Activated T-cell treated with anti-CD3 and anti-CD28 coated beads, Interleukin-2, amount 50 U/mL, for 48 hours (primary cell): ENCODE measurements at places on chromosomes 11 and 22.

DNA sequence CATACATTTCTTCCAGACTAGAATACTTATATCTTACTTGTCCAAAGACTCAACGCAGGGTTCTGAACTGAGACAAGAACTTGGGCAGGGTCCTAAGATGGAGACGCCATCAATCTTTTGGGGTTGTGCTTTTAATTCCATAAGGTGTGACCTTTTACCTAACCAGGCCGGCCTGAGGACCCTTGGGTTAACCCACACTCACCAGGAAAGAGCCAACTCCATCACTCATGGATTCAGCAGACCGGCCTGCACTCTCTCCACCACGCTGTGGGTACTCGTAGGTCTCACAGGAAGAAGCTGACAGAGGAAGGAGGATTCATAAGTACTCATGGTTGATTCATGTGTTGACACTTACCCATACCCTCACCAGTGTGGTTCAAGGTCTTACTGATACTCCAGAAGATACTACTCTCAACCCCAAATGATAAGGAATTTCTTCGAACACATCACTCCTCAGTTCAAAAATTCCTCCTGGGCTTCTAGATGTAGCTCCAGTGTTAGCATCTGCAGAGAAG lies 36.2 kb downstream of the USP35 start:
- DNase-seq = no peak

DNA sequence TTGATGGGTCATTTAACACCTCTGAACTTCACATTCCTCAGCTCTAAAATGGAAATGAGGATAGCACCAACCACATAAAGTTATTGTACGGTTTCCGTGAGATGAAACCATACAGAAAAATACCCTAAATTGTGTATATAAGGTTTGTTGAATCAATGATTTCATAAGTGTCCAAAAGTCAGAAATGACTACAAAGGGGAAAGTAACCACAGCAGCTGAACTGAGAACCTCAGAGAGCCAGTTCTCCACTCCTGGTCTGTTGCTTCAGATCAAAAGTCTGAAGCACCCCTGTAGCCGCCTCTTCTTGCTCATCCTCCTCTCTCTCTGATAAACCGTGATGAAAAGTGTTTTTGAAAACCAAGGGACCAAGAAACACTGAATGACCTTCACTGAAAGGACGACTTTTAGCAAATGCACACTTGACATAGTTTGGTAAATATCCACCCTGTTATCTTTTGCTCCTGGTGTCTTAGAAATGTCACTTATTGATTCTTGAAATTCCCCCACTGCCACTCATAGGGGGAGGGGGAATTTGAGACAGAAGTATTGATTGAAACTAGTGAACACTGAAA lies 194.5 kb downstream of the NAV2 start:
- no peak for DNase-seq

GRCh38 chr11:85949798-85950197 lies 94.6 kb downstream of the CCDC83 start:
- no peak for DNase-seq

- no peak for DNase-seq
Observed at GRCh38 chr22:17537155-17537554, 26.1 kb upstream of the SLC25A18 start.

GRCh38 chr11:12629601-12630313 lies 44.5 kb upstream of the TEAD1 start:
- no peak for DNase-seq

DNA sequence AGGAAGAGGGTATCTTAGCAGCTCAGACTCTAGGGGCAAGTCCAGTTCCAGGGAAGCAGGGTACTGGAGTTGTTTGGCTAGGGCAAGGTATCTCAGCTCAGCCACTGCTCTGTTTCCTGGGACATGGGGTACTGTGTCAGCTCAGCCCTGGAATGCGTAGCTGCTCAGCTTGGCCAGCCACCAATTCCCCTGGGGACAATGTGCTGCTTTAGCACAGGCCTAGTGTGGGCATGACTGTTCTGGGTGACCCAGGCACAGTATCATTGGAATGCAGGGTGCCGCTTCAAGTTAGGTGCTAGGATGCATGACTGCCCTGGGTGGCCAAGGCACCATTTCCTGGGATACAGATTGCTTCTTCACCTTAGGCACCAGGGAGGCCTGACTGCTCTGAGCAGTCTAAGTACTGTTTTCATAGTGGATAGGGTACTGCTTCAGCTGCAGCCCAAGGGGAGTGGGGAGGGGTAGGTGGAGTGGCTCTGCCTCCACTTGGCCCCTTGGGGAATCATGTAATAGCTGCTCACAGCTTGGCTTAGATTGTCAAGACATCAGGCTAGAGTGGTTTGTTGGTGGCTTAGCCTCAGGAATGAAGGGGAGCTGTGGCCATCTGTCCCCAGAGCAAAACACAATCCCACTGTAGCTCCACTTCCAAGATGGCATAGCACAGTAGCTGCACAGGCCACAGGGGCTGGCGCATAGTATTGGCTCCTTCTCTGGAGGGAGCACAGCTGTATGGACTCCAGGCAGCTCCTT lies 36.0 kb downstream of the MADD start:
- no peak for DNase-seq

DNA sequence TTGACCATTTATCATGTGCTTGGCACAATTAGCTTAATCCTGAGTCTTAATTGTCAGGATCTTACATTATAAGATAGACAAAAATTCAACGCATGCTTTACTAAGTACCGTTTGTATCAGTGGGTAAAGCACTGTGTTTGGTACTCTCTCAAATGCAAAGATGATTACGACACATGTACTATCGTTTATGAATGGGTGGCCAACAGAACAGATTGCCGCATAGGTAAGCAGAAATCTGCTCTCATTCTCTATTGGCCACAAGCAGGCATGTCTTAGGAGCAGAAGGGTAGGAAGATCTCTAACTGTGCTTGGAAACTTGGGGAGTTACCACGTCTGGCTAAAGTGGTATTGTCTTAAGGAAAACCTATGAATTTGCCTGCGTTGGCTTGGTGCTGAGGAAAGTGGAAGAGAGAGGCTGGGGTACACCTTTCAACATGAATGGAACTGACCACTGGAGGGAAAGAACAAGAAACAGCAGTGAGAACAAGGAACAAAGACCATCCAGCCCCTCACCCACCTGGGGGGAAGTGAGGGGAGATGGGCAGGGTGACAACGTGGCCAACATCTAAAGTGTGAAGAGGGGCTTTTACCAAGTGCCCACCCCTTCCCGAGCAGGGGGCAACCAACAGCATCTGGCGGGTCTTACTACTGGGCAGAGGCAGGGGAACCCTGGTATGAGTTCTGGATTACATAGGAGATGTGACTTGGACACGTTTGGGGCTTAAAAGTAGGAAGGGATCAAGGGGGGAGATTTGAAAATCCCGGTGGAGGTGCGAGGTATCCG lies 1.0 kb upstream of the TUBA8 start:
- DNase-seq = no peak

GRCh38 chr22:43408009-43408408 lies 3.8 kb upstream of the MPPED1 start:
- DNase-seq = no peak

DNA sequence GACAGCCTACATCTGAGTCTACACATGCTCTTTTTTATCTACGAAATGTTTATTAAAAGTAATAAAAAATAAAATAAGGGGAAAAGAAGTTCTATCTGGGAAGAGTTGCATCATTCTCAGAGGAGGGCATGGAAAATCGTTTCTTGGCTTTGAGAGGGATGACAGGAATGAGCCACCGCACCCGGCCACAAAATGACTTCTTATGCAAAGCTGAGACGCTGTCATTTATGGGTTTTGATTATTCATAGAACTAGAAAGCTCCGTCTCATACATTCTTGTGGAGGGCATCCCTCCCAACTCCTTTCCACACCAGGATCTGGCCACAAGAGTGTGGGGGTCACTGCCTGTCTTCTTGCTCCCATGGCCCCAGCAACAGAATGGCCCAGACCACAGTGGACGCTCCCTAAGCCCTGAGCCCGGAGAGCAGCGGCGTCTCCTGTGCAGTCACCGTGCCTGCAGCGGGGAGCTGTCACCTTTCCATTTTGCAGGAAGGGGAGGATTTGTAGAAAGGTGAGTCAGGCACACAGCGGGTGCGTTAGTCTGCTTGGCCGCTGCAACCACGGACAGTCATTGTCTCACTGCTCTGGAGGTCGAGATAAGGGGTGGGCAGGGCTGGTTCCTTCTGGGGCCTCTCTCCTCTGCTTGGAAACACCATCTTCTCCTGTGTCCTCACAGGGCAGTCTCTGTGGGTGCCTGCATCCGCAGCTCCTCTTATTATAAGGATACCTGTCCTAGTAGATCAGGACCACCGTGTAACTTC lies 1388.7 kb downstream of the BRD1 start:
- DNase-seq = no peak

GRCh38 chr22:22461111-22461510 lies 47.4 kb downstream of the ZNF280B start:
- no peak for DNase-seq

GRCh38 chr22:29184849-29185490 lies 20.7 kb upstream of the EMID1 start:
- no peak for DNase-seq

DNA sequence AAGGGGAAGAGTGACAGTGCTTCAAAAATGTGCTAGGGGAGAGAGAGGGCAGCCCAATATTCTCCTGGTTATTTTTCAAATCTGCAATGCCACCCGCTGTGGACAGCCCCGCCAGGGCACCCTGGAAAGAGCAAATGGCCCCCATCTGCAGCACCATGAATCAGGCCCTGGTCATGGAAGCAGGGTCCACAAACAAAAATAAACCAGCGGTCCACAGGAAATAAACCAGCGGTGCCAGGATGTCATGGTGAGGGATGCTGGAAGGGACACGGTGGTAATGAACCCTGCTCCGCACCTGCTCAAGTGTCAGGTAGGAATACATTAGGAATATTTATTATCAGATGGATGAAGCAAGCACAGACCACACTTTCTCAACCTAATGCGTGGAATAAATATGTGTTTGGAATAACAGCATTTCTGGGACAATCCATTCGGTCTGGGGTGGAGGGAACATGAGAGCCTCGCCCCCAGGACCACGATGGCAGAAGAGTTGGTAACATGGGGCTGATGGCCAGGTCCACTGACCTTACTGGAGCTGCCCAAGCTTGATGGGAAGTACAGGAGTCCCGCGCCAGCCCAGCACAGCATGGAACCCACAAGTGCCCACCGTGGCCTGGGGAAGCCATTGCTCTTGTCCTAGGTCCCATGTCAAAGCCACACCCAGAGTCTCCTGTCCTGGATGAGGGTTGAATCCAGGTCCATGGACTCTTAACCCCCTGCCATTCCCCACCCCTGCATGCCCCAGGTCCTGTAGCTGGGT lies 181.7 kb downstream of the BRD1 start:
- DNase-seq = no peak

DNA sequence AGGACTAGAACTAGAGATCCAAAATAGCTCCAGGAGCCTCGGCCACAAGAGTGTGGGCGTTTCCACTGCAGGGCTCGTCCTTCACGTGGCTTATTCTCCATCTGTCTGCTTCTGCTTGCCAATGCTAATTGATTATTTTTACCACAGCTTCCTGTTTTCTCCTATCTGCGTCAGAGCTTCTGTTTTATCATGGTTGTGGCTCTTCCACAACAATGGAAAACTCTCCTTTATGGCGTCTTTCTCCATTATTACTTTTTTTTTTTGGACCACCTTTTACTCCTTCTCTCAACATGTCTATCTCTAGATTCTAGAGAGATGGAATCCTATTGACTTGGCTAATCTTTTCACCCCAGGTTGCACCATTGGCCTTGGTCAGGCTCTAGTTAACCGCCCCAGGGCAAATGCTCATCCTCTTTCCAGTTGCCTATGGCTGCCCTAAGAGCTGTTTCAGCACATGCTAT lies 25.9 kb downstream of the CAT start:
- no peak for DNase-seq

DNA sequence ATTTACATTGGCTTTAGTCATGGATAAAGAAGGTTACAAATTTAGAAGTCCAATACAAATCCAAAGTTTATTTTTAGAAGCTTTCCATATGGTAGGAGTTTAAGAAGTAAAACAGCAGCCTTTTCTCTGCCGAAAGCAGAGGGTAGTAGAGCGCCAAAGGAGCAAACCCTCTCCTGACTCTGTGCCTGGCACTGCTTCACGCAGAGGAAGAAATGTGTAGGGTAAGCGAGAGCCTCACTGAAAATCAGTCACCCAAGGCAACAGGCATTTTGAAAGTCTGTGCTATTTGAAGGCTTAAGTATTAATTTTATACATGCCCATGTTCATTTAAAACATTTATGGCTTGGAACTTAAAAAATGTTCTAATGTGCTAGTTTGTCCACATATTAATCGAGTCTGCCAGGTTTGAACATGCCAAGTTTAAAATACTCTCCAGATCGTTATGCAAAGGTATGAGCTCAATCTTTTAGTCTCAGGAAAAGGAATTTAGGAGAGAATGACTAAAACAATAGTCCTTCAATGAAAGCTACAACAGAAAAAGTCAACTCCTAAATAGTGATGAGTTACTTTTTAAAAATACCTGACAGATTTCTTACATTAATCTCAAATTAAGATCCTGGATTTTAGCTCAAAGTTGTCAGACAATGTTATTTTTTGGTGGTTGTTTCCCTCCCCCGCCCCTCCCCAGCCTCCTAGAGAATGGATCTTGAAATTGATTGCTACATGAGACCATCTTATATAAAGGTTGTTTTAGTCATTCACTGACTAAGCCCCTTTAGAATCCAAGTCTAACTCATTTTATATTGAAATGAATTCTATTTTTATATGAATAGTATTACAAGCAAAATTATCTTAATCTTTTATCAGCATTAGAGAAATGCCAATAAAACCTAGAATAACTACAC lies 38.7 kb downstream of the MRTFA start:
- DNase-seq = no peak

DNA sequence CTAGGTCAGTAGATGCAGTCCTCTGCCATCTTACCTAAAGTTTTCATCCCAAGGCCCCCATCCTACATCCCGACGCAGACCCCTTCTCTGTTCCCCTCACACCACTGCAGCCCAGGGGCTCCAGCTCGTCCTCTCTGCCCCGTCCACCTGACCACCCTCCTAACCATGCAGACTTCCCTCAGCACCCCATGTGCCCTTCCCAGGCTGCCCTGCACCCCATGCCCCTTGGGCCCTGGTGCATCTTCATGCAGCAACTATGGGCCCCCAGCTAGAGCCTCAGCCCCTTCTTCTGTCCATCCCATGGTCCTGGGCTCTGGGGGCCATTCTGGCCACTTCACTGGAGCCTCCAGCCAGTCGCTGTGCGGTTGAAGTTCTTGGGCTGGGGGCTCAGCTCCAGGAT lies 2.9 kb downstream of the PRR33 start:
- DNase-seq = no peak

GRCh38 chr11:75214843-75215242 lies 25.7 kb upstream of the TPBGL start:
- no peak for DNase-seq
